Ovary (tissue), 10 donors: ENCODE measurements at places on chromosomes 2 and 18. TPM values are rescaled to one million over a fixed set of nuclear protein-coding genes. Genes with fewer than 3 reads are reported as not detected.

The TTC27 gene
- total RNA-seq, result 18.3 TPM

DNA sequence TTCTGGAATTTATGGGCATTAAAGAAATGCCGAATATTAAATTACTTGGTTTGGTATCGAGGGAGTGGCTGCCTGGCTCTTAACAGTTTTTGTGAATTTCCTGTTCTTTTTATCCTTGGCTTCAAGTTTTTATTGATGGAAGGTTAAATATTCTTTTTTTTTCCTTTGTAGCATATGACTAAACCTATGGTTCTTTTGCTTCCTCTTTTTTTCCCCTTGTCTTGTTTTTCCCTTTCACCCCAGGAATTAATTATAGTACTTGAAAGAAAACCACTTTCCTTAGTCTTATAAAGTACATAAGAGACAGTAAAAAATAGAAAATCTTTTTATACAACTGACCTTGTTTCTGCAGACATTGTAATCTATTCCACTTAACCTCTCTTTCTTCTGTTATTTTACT is 42.4 kb downstream of the MGAT5 start:
- H3K4me1 ChIP-seq, result no peaks in the 10 kb centered on the region
- H3K36me3 ChIP-seq, result no peaks in the 10 kb centered on the region
- H3K27ac ChIP-seq, result no peak overlapping the region
- H3K27me3 ChIP-seq, result no peaks in the 10 kb centered on the region
- H3K4me3 ChIP-seq, result no peak overlapping the region
- DNase-seq, result no peak

GRCh38 chr2:172345956-172346555 is 81.3 kb upstream of the ITGA6 start:
- peaks cover 7% of the 10 kb centered on the region for H3K4me1 ChIP-seq
- H3K36me3 ChIP-seq, result no peaks in the 10 kb centered on the region
- no peaks in the 10 kb centered on the region for H3K27me3 ChIP-seq
- DNase-seq, result no peak

DNA sequence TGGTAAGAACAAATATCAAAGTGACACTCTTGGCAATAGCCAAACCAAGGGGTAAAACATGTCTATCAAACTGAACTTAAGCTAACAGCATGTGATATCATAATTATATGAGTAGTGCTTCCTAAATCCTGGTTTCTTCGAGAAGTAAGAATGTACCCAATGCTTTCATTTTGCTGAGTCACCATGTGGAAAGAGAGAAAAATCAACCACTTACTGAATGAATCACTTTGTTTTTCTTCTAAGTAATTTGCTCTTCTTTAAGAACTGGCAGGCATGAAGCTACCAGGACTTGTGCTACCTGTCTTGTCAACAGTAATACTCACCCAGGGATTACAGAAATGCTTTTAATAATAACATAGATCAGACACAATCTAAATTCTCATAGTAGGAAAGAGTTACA is 19.0 kb upstream of the DUSP19 start:
- H3K4me3 ChIP-seq, result no peak overlapping the region
- H3K4me1 ChIP-seq, result no peaks in the 10 kb centered on the region
- H3K27me3 ChIP-seq, result no peaks in the 10 kb centered on the region
- no peak for DNase-seq
- no peaks in the 10 kb centered on the region for H3K36me3 ChIP-seq
- H3K27ac ChIP-seq, result no peak overlapping the region

The HOXD13 gene
- total RNA-seq, result not detected

DNA sequence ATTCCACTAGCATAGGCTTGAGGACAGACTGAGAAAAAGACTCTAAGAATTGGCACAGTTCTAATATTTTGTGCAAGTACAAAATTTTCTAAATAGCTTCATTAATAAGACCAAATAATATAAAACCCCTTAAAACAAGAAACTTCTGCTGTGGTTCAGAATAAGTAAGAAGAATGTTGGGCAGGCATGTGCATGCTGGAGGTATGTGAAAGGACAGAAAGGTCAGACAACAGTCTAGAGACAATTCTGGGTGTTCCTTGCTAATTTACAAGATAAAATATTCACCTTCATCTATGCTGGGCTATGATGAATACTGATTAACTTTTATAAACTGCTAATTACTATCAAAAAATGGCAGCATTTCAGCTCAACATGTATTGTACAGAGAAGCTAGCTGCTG is 14.9 kb downstream of the CEBPZOS start:
- no peaks in the 10 kb centered on the region for H3K36me3 ChIP-seq
- no peaks in the 10 kb centered on the region for H3K27me3 ChIP-seq
- DNase-seq, result no peak
- no peak overlapping the region for H3K4me3 ChIP-seq
- no peaks in the 10 kb centered on the region for H3K4me1 ChIP-seq

DNA sequence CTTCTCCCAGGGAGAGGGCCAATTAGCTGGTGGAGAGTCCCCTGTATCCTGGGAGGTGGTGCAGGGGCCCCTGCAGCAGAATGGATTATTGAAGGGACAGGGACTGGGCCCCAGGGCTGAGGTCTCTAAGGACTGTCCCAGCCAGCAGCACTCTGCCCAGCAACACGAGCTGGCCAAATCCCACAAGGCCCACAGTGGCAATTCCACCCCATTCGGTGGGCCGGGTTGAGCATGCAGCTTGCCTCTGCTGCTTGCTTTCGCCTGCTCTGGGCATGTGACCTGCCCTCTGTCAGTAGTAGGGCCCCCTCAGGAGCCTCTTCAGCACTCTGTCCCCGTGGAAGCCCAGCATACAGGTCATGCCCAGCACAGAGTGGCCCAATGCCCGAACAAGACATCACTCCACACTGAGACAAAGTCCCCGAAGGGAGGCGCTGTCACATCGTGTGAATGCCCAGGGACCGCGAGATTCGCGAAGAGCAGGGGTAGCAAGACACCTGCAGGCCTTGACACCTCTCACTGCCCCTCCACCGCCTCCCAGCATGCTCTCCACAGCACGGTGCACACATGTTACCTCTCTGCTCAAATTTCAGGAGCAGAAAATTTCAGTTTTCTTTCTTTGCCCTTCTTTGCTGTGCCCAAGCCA is 65.4 kb downstream of the CRACDL start:
- no peaks in the 10 kb centered on the region for H3K27me3 ChIP-seq
- no peak overlapping the region for H3K27ac ChIP-seq
- no peak for DNase-seq
- H3K4me3 ChIP-seq, result no peak overlapping the region

DNA sequence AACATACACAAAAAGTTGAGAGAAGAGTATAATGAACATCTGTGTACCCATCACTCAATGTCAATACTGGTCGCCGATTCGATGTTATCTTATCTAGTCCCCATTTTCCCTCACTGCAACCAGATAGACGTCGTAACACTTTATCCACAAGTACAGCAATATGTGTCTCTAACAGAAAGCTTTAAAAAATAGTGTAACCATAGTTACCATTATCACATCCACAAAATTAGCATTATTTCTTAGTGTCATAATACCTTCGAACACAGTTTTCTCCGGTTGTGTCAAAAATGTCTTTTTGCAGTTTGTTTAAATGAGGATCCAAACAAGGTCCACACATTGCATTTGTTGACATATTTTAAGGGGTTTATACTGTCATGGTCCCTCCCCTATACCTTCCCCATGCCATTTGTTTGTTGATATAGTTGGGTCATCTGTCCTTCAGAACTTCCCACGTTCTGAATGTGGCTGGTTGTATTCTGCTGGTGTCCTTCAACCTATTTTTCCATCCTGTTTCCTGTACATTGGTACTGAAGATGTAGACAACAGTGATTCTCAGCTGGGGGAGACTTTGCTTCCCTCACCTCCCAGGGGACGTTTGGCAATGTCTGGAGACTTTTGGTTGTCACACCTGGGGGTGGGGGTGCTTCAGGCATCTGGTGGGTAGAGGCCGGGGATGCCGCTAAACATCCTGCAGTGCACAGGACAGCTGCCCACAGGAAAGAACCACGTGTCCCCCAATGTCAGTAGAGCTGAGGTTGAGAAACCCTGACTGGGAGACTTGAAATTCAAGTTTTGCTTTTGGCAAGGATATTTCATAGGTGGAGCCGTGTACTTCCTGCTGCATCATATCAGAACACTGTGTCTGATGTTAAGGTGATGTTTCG is 72.7 kb upstream of the SPRED2 start:
- H3K36me3 ChIP-seq, result no peaks in the 10 kb centered on the region
- no peak overlapping the region for H3K27ac ChIP-seq
- H3K4me1 ChIP-seq, result peaks cover 3% of the 10 kb centered on the region
- DNase-seq, result no peak
